ENCODE measurements at places on chromosomes 16 and 17.
A peak's percentile ranks its signal among the peaks of the same experiment; 100 is the strongest.

GRCh38 chr17:82076785-82077591 is 11.4 kb upstream of the DUS1L start:
- DNase-seq: peak; percentile 79

- DNase-seq: no peak
Observed at GRCh38 chr16:27284865-27285675, 16.5 kb upstream of the NSMCE1 start.

- no peak for DNase-seq
Observed at GRCh38 chr17:9189870-9190269, 168.6 kb downstream of the NTN1 start.

DNA sequence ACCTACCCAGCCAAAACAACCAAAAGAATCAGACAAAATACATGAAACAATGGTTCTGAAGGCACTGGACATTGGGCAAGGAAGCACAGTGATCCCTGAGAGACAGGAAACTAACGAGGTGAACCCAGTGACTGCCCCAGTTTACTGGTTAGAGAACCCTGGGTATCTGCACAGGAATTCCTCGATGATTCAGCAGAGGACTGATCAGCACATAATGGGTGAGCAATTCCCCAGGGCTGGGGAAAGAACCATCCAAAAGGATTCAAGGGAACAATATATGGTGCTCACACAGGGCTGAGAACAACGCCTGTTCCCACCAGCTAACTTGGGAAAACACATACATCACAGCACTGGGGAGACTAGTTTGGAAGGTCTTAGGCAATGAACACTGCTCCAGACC is 167.2 kb downstream of the PARN start:
- DNase-seq: no peak

- peak; percentile 87 for DNase-seq
Observed at GRCh38 chr17:75105126-75106080, 4.4 kb upstream of the ARMC7 start.

- DNase-seq: no peak
Observed at GRCh38 chr16:81542609-81543570, 98.3 kb downstream of the CMIP start.

DNA sequence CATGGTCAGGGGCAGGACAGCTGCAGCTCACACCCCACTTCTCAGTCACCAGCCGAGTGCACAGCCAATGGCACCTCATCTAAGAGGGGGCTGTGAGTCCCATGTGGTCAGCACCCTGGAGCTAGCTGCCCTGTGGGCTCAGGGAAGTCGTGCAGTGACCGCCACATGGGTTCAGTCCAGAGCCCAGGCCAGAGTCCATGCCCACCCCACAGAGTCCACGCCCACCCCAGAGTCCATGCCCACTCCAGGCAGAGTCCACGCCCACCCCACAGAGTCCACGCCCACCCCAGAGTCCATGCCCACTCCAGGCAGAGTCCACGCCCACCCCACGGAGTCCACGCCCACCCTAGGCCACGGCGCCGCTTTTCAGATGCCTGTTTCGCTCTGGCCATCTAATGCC is 24.1 kb downstream of the SLC7A5 start:
- no peak for DNase-seq

DNA sequence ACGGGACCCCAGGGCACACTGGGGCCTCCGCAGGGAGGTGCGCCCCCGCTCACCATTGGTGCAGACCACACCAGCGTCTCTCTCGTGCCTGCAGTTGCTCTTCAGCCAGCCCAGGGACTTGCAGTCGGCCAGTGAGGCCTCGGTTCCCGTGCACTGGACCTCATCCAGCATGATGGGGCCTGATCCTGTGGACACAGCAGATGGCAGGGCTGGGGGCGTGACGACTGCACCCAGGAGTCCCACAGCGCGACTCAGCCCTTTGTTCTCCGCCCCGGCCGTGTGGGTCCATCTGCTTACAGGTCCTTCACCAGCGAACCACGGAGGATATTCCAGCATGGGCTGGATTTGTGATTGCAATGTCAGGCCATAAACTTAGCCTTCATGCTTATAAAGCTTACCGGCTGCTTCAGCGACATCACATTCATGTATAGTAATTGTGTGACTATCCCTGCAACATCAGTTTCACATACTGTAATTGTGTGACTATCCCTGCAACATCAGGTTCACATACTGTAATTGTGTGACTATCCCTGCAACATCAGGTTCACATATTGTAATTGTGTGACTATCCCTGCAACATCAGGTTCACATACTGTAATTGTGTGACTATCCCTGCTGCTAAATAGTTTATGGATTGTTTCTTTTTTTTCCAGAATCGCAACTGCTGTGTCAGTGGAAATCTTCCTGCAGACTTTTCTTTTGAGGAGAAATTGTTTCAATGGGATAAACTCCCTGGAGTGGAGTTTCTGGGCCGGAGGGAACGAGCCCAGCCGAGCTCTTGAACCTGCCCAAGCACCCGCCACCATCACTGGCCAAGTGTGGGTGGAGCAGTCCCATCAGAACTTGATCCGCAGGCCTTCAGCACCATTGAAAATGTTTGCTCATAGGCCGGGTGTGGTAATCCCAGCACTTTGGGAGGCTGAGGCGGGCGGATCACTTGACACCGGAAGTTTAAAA is 4.8 kb downstream of the LGALS3BP start:
- peak; percentile 79 for DNase-seq

DNA sequence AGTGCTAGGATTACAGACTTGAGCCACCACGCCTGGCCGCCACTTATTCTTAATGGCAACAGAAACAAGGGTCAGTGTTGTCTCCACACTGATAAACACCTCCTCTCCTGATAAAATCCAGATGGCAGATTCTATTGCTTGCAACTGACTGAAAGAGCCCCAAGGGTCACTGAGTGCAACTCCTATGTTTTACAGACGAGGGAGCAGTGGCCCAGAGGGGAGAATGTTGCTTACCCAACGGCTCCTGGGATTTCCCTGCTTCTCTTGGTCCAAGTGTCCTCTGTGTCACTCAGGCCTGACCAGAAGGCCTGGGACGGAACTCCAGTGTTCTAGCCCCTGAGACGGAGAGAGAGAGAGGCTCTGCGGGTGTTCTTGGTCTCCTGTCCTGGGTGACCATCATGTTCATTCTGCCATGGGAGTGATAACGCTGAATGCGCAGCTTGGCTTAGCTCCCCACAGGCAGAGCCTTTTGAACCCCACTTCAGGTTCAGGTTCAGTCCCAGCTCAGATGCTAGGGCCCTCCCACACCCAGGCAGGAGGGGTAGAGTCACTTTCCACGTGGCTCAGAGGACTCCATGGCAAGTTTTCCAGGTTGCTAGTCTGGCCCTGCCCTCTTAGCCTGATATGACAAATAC is 77.3 kb upstream of the NLRP1 start:
- DNase-seq: peak; percentile 53

DNA sequence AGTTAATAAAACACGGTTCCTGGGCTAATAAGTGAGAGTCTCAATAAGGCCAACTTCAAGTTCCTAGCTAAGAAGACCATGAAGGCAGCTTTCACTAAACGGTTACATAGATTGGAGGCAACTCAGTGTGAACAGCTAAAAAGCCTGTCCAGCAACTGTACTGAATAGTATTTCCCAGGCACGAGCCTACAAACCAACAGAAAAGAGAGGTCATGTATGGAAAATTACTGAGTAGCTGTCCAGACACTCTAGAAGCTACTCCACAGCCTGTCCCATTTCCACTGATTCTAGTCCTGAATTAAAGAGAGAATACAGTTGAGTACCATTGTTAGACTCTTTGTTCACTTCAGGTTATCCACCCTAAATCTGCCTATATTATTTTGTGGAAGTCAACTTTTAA is 36.5 kb upstream of the C17orf78 start:
- no peak for DNase-seq

Data from H9 (cell line).